ENCODE measurements at places on chromosomes 1 and 21.
A peak's percentile ranks its signal among the peaks of the same experiment; 100 is the strongest.

DNA sequence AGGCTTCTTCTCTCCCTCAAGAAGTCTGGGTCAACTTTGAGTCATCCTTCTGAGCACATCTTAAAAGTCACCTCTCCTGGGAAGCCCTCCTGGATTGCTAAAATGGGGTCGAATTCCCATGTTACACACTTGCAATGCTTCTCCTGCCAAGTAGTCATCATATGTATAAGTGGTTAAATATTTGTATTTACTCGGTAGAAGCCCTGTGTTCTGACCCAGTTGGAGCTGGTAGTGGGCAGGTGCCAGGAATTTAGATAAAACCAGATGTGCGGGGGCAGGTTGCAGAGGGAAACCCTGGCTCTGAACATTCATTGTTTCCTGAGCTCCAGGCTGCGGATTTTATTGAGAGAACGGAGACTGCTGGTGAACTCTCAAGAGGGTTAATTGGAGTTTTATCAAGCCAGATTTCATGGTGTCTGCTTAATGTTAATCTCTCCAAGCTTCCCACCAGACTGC is 52.8 kb upstream of the RPL11 start:
- DNase-seq = no peak

GRCh38 chr1:199792874-199793273 is 234.6 kb upstream of the NR5A2 start:
- DNase-seq = no peak

GRCh38 chr1:42931911-42932422 is 26.7 kb downstream of the SLC2A1 start:
- peak; percentile 80 for DNase-seq

DNA sequence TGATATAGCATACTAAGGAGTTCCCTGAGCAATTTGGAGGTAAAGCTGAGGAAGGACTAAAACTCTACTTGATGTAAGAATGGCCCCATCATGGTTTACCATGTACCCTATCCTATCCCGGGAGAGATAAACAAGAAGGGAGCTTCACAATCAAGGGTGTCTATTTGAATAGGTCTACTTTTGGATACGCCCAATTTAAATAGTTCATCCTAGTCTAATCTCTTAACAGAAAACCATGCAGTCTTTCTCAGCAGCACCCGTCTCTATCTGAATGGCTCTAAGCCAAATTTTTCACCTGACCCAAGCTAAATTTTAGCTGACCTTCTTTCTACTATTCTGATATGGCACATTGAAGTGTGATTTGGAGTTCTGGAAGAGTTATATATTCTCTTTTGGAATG is 122.0 kb downstream of the TNNI3K start:
- DNase-seq = no peak

DNA sequence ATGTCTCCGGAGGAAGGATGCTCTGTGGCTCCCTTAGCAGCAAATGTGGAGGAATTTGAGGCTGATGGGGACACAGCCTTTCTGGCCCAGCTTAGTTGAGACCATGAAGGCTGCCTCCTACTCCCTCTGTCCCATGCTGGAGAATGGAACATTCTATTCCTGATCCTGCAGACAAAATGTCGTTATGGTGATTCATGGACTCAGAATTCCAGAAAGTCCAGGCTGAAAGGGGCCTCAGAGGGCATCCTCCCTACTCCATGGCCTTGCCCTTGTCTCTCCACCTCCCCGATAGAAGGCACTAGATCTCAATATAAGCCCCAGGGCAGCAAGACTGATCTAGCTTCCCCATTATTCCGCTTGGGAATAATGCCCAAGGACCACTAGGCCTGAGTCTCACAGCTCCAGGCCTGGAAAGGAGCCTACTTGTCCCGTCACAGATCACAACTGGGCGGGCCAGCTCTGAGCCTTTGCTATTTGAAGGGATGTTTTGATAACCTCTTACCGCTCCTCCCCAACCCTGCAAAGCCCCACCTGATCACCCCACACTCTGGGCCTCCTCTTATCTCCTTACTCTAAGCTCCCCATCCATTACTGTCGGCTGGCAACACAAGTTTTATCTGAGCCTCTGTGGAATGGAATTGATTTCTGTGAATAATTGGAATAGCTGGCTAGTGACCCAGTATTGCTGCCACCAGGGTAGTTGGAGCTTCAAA is 52.8 kb upstream of the TRABD2B start:
- DNase-seq = no peak

- DNase-seq = no peak
These were observed 600.6 kb downstream of the AJAP1 start for GRCh38 chr1:5254975-5255374.

DNA sequence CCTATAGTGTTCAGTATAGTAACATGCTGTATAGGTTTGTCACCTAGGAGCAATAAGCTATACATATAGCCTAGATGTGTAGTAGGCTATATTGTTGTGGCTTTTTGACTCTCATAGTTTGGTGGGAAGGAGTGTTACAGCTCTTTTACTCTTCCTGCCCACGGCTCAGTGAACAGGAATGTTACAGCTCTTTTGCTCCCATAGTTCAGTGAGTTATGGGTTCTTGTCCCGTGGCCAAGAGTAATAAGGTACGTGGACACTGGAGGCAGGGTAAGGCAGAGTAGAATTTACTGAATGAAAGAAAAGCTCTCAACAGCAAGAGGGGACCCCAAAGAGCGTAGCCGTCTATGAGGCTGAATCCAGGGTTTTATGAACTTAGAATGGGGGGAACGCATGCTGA is 734.3 kb downstream of the ADGRL2 start:
- no peak for DNase-seq

GRCh38 chr1:9413877-9414213 is 121.2 kb downstream of the SPSB1 start:
- DNase-seq = no peak

DNA sequence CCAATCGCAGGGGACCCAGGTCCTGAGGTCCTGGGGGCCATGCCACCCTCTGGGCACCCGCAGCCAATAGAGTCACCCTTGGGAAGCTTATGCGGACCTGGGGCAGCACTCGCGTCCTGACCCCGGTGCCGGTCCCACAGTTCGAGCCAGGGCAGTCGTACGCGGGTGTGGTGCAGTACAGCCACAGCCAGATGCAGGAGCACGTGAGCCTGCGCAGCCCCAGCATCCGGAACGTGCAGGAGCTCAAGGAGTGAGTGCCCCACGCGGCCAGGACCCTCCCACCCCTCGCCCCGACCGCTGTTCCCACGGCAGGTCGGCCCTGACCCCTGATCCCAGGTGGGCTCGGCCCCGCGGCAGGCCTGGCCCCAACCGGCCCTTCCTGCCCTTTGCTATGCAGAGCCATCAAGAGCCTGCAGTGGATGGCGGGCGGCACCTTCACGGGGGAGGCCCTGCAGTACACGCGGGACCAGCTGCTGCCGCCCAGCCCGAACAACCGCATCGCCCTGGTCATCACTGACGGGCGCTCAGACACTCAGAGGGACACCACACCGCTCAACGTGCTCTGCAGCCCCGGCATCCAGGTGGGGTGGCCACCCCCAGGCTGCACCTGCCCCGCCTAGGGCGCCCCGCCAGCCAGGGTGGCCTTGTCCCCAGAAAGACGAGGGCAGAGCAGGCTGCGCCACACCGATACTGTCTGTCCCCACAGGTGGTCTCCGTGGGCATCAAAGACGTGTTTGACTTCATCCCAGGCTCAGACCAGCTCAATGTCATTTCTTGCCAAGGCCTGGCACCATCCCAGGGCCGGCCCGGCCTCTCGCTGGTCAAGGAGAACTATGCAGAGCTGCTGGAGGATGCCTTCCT is 20.5 kb downstream of the COL6A1 start:
- DNase-seq = no peak

DNA sequence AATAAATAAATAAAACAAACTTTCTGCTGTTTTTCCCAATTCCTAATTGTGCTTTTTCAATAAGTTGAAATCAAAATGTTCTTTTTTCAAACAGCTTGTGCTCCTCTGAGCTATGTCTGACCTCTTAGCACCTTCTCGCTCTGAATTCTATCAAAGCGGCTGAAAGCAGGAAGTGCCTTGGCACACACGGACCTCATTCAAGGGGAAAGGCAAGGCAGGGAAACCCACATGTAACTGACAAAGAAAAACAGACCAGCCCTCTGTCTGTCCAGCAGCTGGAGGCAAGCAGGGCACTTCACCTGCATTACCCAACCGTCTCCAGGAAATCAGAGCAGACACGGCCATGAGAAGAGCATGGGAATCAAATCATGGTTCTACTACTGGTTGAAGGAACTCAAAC is 56.7 kb downstream of the PLPP3 start:
- DNase-seq = no peak

DNA sequence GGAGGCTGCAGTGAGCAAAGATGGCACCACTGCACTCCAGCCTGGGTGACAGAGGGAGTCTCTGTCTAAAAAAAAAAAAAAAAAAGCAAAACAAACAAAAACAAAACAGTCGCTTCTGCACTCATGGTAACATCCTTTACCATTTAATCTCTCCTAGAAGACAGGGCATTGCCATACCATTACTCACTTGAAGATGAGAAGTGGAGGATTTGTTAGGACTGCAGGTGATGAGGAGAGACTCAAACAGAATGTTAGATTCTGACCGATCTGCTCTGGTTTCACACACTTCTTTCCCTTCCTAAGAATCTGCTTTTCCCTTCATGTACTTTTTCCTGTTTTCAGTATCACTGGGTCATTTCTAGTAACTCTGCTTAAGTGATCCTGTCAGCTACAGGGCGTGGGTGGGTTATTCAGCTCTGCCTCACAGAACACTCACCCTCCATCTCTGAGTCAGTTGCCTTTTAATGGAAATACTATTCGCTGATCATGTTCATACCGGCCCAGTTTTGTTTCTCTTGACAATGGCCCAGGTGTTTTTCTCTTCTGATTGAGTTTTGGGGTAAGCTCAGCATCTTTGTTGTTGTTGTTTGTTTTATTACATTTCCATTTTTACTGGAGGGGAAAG is 148.0 kb upstream of the ERG start:
- no peak for DNase-seq

GRCh38 chr1:150695561-150695960 is 1.4 kb downstream of the GOLPH3L start:
- no peak for DNase-seq
